ENCODE measurements at places on chromosomes 16 and 17. TPM values are rescaled to one million over a fixed set of nuclear protein-coding genes. Genes with fewer than 3 reads are reported as not detected.

- no peak for DNase-seq
These were observed 8.8 kb upstream of the ZNF263 start for GRCh38 chr16:3274490-3274889.

DNA sequence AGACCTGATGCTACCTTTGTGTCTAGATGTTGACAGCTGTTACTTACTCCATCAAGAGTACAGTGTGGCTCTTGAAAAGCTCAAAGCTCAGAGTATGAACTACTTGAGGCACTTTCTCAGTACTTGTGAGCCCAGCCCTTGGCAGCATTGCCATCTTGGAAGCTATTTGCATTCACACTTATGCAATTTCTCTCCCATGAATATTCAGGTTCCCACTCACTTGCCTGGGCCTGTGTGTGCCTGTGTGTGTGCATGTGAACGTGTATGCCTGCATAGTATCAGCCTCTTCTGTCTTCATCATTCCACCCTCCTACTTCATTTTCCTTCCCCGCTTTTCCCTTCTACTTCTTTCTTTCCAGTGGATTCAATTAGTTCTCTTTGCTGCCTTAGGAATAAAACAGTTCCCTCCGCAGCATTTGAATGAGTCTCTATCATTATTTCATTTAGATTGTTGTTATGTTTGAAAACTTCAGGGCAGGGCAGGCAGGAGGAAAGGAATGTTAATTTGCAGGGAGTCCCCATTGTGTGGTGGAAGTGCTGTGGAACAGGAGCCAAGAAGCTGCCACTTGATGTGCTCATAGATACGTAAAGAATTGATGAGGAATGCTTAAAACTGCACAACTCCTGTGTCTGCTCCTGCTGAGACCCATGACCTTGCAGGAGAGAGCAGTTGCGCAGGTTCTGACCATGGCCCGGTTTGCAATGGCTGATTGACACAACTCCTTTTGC, 58.9 kb downstream of the HS3ST4 start:
- no peak for DNase-seq

DNA sequence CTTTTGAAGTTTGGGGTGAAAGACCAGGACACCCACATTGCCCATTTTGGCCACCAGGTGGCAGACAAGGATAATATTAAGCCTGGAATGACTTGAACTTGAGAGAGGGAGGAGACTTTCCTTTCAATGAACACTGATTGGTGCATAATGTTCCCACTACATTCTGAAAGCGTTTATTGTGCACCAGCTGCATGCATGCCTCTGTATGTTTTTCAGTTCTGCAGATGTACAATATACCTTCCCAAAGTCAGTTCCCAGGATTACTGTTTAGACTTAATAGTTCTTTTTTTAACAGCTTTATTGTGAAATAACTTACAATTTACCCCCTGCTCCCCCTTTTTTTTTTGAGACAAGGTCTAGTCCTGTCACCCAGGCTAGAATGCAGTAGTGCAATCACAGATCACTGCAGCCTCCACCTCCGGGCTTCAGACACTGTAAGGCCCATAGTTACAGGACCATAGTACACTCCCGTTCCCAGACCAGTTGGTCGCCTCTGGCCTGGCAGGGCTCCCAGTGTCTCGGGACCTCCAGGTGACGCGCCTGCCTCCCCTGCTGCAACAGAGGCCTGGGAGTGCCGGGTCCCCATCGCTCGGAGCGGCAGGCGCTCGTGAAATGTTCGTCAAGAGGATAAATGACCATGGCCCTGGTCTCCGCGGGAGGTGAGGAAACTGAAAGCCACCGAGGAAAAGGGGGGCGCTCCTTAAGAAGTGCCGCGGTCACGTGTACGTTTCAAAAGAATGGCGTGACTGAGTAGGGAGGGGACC, 12.2 kb downstream of the CES2 start:
- DNase-seq = peak; percentile 92

GRCh38 chr16:58421059-58421458, 28.8 kb downstream of the GINS3 start:
- no peak for DNase-seq

GRCh38 chr16:83609178-83609577, 198.6 kb upstream of the HSBP1 start:
- DNase-seq = no peak

- DNase-seq = no peak
These were observed 13.8 kb downstream of the THRA start for GRCh38 chr17:40076591-40076990.

Gene HOXB5
- total RNA-seq = not detected

Gene ZNF200
- total RNA-seq = 12.9 TPM

Gene ADCY7
- 131 TPM for total RNA-seq

Gene ITGAD
- total RNA-seq = 0.09 TPM

DNA sequence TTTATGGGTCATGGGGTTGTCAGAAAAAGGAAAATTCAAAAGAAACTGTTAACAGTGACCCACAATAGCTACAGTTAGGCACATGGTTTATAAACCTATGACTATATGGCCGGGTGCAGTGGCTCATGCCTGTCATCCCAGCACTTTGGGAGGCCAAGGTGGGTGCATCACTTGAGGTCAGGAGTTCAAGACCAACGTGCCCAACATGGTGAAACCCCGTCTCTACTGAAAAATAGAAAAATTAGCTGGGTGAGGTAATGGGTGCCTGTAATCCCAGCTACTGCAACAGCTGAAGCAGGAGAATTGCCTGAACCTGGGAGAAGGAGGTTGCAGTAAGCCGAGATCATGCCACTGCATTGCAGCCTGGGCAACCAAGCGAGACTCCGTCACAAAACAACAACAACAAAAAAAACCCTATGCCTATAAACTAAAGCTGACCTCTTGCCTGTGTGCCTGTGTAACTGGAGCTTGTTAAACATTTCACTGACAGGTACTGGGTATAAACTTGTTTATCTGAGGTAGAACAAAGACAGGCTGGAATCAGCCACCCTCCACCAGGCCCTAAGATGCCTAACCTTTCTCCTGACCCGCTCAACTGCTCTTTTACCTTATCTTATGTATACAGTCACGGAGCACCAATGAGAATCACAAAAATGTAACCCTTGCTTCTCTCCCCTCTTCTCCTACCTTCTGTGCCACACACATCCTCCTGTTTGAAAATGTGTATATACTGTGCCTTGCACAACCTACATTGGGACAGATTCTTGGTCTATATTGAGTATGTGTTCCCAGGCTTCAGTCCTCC, 62.9 kb upstream of the ATF7IP2 start:
- no peak for DNase-seq

DNA sequence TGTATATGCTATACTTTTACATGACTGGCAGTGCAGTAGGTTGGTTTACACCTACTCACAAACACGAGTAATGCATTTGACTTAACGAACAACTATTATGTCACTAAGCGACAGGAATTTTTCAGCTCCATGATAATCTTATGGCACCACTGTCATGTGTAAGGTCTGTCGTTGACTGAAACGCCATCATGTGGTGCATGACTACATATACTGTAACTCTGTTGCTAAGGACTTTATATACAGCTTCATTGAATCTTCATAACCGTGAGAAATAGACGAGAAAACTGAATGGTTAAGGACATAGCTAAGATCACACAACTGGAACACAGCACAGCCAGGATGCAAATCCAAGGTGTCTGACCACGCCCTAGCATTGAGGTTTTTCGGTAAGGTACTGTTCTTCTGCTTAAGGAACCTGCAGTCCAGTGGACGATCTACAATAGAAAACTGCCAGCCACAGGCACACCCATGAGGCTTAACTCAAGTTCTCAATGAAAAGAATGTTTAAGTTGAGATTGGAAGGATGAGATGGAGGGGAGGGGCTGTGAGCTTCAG, 3.3 kb downstream of the CFAP20 start:
- DNase-seq = no peak

DNA sequence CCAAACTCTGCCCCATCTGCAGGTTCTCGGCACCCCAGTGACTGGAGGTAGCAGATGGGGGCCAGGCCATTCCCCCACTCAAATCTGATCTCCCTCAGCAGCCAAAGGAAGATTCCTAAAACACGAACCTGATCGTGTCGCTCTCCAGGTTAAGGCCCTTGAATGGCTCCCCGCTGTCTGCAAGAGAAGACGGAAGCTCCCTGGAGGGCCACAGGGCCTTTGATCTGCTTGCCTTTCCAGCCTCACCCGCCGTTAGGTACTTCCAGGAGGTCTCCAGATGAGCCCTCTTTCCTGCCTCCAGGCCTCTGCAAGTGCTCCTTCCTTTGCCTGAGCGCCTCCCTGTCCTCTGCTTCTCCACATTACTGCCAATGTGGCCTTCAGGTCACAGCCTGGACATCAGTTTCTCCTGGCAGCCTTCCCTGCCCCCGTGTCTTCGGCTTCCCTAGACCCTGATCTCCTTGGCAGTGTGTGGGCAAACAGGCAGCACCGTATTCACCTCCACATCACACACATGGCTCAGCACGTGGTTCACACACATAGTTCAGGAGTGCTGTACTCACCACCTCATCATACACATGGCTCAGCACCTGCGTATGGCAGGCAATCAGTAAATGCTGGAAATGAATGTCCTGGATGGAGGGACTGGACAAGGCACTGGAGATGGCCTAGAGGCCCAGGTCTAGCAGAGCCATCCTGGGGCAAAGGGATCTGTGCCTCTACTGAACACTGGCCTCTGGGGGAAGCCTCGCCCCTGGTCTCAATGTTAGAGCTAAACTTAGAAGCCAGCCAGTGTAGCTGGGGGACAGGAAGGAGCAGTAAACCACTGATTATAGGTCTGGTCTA, 26.4 kb upstream of the MRPS23 start:
- no peak for DNase-seq

Gene TRIM25
- total RNA-seq = 166 TPM

Gene GALR2
- 0.47 TPM for total RNA-seq

DNA sequence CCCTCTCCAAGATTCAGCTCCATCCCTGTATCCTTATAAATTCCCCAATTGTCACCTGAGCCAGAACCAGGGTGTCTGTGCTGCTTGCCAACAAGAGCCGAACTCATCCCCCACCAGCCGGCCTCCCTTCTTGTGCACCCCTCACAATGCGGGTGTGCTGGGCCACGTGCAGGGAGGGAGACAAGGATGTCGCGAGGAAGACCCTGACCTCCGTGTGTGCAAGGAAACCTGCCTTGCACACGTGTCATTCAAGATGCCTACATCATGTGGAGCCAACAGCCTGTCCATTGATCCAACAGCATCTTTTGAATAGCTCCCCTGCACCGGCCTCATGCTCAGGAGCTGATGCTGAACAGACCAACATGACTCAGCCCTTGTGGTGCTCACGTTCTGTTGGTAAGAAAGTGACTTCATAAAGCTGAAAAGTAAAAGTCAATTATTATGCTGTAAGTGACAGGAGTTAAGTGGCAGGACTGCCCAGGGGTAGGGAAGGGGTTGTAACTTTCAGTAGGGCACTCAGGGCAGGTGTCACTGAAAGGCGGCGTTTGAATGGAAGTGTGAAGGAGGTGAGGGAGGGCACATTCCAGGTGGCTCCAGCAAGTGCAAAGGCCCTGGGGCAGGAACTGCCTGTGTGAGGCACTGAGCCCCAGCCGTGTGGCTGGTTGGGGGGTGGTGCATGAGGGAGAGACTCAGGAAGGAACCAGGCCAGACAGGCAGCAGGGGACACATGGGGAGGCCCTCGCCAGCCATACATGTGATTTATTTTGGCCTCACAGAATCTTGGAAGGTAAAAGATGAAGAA, 302.2 kb downstream of the FOXL1 start:
- no peak for DNase-seq

GRCh38 chr17:35010093-35010492, 29.8 kb downstream of the LIG3 start:
- DNase-seq = no peak

DNA sequence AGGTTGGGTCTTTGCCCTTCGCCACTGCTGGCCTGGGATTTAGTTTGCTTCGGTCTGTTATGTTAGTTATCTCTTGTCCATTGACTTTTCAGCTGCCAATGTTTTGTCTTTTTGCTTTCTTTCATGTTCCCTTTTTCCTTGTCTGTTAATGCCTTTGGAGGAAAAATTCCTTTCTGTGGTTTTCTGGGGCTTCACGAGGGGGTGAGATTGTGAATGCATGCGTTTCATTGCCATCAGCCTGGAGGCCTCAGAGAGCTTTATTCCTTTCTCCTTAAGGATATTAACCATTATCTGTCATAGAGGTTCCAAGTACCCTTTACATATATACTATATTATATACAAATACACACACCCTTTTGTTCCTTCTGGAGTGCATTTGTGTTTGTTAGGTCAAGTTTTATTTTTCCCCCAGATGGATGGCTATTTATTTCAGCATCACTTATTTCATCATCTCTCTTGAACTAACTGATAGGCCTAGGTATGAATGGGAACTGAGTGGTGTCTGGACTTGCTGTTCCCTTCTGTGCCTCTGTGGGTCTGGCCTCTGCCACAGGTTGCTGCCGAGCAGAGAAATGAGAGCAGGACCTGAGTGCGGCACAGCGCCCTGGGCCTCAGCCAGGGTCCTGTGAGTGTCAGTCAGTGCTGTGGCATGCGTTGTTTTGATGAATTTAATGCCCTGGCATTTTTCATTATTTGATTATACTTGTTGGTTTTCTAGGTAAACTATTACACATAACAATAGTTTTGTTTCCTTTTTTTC, 193.4 kb downstream of the LGALS9B start:
- DNase-seq = no peak

DNA sequence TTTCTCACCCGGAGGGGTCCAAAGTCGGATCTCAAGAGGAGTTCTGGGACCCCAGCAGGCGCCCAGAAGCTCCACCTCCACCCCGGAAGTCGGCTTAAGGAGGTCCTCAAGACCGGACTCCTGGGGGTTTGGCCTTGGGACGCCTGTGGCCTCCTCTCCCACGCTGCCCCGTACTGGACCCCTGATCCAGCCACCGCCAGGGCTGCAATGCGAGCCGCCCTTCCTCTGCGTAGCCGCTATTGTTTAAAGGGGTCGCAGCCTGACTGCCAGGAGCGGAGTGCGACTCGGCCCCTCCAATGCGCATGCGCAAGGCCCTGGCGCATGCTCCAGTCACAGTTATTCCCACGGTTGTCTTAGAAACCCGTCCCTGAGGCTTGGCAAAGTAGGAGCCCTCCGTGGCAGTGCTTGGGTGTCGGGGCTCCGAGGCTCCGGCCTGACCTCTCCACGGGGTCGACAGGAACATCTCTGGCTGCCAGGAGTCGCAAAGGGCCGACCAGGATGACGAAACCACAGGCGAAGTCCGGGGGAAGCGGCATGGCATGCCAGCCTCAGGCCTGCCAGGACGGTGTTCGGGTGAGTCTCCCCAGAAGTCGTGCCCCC, 719.0 kb downstream of the KCNJ18 start:
- no peak for DNase-seq

Gene RAC3
- 6.4 TPM for total RNA-seq

DNA sequence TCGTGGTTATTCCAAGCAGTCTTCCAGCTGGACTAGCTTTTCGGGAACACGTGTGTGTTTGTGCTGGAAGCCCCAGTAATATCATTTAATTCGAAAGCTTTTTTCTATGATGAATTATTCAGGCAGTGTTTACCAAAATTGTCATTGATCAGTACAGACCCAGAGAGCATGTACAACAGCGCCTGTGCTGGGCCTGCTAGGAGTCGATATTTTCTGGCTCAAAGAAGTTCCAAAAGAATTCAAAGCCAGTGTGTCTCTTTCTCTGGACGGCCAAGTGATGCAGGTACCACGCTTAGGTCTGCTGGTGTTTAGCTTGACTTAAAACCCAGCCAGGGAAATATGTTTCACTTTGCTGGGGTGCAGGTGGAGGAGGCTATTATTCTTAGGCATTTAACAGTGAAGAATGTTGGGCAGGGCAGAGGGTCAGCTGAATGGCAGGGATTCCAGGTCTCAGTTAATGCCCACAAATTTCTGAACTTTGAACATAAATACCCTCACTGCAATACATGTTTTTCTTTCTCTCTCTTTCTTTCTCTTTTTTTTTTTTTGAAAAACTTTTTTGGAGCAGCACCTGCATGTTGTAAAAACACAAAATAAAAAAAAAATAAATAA, 401.3 kb downstream of the WWOX start:
- no peak for DNase-seq

Data from activated CD8-positive, alpha-beta memory T cell treated with anti-CD3 and anti-CD28 coated beads, Interleukin-2, amount 10 ng/mL, durations not matched to agents 7 days and 5 days (primary cell).